ENCODE measurements at places on chromosomes 7 and 10. TPM values are rescaled to one million over a fixed set of nuclear protein-coding genes. Genes with fewer than 3 reads are reported as not detected.

CEP41 gene
- polyA plus RNA-seq, result 86.1 TPM

UTF1 gene
- polyA plus RNA-seq, result not detected

CALY gene
- 52.8 TPM for polyA plus RNA-seq

LRRN3 gene
- 7.2 TPM for polyA plus RNA-seq

PLEKHS1 gene
- not detected for polyA plus RNA-seq

FFAR4 gene
- polyA plus RNA-seq, result 0.78 TPM

ANKRD61 gene
- polyA plus RNA-seq, result not detected

OR2A1 gene
- polyA plus RNA-seq, result not detected

C10orf67 gene
- polyA plus RNA-seq, result 0.27 TPM

EPHA1 gene
- 0.42 TPM for polyA plus RNA-seq

MAT1A gene
- polyA plus RNA-seq, result 0.39 TPM

POM121C gene
- polyA plus RNA-seq, result 47.9 TPM

PAX4 gene
- polyA plus RNA-seq, result not detected

THSD7A gene
- 1.3 TPM for polyA plus RNA-seq

CHAT gene
- polyA plus RNA-seq, result not detected

INSYN2A gene
- 7.7 TPM for polyA plus RNA-seq

PTPN20 gene
- 0.17 TPM for polyA plus RNA-seq

CACNB2 gene
- polyA plus RNA-seq, result 2.9 TPM

GATA3 gene
- polyA plus RNA-seq, result not detected

OR2A12 gene
- polyA plus RNA-seq, result not detected

UMAD1 gene
- polyA plus RNA-seq, result 12.0 TPM

OPN1SW gene
- polyA plus RNA-seq, result not detected

ACTR3C gene
- 3.0 TPM for polyA plus RNA-seq

ZNF398 gene
- 7.5 TPM for polyA plus RNA-seq

GNGT1 gene
- polyA plus RNA-seq, result not detected

UCN3 gene
- 19.8 TPM for polyA plus RNA-seq

NUTM2E gene
- polyA plus RNA-seq, result not detected

ABCC2 gene
- polyA plus RNA-seq, result not detected

TUBAL3 gene
- 0.24 TPM for polyA plus RNA-seq

POLR2J gene
- polyA plus RNA-seq, result 142 TPM

GRM3 gene
- polyA plus RNA-seq, result 23.5 TPM

ABI1 gene
- polyA plus RNA-seq, result 35.6 TPM

SNX8 gene
- polyA plus RNA-seq, result 23.5 TPM

ARHGEF5 gene
- 6.1 TPM for polyA plus RNA-seq

RP9 gene
- 22.7 TPM for polyA plus RNA-seq

SPDYE2B gene
- not detected for polyA plus RNA-seq

KCP gene
- polyA plus RNA-seq, result 0.29 TPM

NXPH1 gene
- 5.5 TPM for polyA plus RNA-seq

MSANTD7 gene
- 14.2 TPM for polyA plus RNA-seq

TLL2 gene
- polyA plus RNA-seq, result 1.4 TPM

WDFY4 gene
- 0.73 TPM for polyA plus RNA-seq

EBLN1 gene
- polyA plus RNA-seq, result not detected

CFAP70 gene
- polyA plus RNA-seq, result 1.4 TPM

MYOZ1 gene
- 3.6 TPM for polyA plus RNA-seq

TMEM176A gene
- polyA plus RNA-seq, result 19.5 TPM

DDC gene
- polyA plus RNA-seq, result 450 TPM

ANKRD1 gene
- polyA plus RNA-seq, result not detected
